ENCODE measurements at places on chromosomes 2 and 18.

GRCh38 chr2:52861596-52861995 is 906.0 kb upstream of the CHAC2 start:
- no peak for DNase-seq

DNA sequence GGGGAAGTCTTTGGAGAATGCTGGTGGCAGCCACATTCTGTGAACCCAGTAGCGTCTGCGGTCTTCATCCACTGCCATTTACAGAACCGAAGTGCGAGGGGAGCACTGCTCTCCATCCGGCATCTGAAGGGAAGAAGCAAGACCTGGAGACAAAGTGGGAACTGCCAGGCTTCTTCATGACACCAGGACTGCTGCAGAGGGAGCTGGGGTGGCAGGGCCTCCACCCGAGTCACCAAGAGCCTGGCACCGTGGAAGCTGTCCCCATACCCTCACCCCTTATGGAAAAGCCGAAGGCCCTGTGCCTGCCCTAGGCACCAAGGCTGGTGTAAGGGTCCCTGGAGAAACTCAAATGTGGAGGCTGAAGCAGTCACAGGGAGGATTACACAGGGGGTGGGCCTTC is 79.8 kb downstream of the CIB4 start:
- DNase-seq: no peak

DNA sequence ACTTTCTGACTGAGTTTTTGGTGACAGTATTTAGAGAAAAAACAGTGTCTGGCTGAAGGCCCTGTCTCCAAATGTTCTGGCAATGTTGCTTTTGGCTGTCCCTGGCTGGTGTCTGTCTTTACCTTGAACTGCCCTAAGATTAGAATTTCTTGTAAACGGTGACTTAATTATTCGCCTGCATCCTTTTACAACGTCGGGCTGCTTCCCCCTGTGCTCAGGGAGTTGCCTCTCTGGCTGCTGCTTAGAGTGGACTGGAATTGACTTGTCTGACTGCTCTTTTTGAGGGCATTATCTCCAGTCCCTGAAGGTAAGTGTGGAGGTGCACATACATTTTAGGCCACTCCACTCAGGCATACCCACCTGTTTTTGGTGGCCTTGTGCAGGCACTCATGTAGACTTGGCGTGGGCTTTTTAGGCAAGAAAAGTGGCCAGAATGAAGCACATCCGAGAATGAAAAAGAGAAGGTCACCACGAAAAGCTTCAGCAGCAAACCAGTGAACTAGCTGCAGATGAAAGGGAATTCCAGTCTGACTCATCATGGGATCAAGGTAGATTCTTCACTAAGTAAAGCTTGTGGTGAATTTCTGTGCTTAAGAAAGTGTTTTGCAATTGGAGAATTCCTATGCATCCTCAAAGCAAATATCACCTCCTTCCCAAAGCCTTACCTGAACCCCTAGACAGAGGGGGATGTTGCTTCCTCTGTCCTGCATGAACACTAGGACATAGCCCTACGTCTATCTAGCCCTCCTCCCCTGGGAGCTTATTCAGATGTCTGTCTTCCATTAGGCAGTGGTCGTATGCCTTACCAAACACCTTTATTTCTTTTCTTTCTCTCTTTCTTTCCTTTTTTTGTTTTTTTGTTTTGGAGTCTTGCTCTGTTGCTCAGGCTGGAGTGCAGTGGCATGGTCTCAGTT is 230.3 kb upstream of the TRIB2 start:
- no peak for DNase-seq

- DNase-seq: no peak
Observed at GRCh38 chr2:133110201-133110600, 440.2 kb upstream of the LYPD1 start.

DNA sequence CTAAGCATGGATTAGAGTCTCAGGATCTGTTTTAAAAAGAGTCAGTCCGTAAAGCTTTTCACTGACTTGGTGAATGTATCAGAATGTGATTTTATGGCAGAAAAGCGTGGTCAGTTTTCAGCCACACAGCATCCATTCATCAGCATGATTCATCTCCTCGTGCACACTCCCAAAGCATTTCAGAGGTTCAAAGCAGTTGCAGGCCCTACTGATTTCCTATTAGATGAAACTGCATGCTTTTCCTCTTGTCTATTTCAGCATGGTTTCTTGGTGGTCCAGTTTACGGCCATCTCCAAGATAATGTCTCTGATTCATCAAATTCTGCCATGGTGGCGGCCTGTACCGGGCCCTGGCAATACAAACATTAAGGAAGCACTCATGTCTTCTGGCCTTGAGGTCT is 4.8 kb upstream of the PARD6G start:
- DNase-seq: no peak

GRCh38 chr2:68737711-68738110 is 3.1 kb downstream of the ARHGAP25 start:
- DNase-seq: no peak

DNA sequence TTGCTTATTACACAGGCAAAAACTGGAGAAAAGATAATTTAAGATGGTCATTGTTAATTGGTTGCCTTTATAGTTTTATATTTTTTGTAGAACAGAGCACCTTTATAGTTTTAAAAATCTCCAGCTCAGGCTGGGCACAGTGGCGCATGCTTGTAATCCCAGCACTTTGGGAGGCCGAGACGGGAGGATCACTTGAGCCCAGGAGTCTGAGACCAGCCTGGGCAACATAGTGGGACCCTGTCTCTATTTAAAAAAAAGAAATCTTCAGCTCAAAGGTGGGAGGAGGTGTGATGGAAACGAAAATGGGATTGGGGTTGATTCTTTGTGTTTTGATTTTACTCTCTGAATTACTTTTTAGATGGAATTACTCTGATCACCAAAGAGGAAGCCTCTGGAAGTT is 85.4 kb downstream of the XRCC5 start:
- DNase-seq: no peak

GRCh38 chr2:223576873-223577272 is 25.3 kb downstream of the SCG2 start:
- no peak for DNase-seq

- DNase-seq: no peak
Observed at GRCh38 chr2:189124175-189124574, 55.4 kb downstream of the COL5A2 start.

GRCh38 chr2:168495524-168495923 is 39.5 kb downstream of the CERS6 start:
- no peak for DNase-seq

DNA sequence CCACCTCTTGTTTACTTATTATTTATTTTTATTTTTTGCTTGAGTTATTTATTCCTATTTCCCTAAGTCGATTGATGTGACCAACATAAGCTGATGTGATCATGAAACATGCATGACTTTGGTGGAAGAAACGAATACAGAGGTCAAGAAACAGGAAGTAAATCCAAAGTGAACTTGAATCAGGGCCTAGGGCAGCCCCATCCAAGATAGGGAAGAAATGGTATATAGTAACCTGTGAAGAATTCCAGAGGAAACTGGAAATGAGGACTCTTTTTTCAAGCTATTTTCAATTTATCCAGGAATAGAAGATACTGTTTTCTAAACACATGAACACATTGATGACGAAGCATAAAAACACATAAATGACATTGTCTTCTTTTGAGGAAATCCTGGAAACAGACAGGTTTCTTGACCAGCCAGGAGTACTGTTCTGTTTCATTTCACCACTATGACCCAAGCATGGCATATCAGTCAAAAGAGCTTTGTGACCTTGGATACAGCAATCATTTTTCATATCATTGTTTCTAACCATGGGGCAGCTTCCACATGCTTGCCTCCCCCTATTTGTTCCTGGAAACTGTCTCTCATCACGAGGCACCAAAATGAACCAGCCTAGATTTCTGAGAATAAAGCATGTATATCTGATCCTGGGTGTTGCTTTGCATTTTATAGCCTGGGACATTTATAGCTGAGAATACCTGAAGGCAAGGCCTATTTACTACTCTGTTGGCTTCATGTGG is 9.1 kb upstream of the LCLAT1 start:
- DNase-seq: no peak

DNA sequence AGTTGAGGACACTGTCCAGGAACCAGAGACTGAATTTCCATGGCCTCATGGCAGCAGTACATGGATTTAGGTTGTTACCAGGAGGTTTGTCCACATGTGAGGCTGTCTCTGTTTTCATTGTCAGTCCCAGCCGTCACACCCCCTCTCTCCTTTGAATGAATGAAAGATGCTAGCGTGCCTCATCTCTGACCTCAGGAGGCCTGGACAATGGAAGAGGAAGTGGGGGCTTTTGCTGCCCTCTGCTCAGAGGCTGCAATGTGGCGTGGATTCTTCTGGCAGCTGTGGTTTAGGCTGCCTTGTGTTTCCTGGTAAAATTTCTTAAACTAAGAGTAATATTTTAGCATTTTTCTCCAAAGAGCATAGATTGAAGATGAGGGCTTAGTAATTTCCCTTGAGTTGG is 47.5 kb downstream of the RAB31 start:
- DNase-seq: no peak

- DNase-seq: no peak
Observed at GRCh38 chr18:9616049-9616448, 1.7 kb upstream of the PPP4R1 start.

GRCh38 chr2:174606336-174606735 is 8.7 kb upstream of the WIPF1 start:
- peak; percentile 26 for DNase-seq

- no peak for DNase-seq
Observed at GRCh38 chr18:3114026-3114425, 101.1 kb upstream of the LPIN2 start.

DNA sequence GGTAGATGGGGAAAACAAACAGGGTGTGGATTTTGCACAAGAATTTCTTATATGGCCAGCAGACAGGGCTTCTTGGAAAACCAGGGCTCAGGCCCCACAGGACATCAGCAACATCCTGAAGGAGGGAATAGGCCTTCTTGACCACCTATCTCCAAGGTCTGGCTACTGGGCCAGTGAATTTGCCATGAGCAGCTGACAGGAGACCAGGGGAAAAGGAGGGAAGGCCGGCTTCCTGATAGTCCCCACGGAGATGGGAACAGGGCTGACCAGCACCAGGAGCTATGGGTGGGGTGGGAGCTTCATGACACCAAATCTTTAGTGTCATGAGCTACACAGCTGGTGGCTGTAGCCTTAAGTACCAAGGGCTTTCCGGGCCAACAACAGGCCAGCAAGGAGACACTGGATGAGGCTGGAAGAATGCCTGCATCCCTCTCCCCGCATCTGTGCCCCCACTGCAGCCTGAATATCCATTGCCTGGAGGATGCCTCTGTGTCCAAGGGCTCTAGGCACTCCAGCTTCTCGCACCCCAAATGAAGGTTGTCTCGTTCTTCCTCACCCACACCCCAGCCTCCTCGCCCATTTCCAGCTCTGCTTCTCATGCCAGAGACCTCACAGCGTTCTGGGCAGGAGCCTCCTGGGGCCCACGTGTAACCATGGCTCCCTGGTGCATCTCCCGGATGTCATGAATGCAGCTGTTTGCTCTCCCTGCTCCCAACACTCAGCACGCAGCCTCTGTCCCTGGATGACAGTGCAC is 74.8 kb downstream of the EMX1 start:
- no peak for DNase-seq

GRCh38 chr18:33470216-33470615 is 29.7 kb upstream of the CCDC178 start:
- DNase-seq: no peak

GRCh38 chr2:74979844-74980243 is 21.4 kb downstream of the POLE4 start:
- no peak for DNase-seq

DNA sequence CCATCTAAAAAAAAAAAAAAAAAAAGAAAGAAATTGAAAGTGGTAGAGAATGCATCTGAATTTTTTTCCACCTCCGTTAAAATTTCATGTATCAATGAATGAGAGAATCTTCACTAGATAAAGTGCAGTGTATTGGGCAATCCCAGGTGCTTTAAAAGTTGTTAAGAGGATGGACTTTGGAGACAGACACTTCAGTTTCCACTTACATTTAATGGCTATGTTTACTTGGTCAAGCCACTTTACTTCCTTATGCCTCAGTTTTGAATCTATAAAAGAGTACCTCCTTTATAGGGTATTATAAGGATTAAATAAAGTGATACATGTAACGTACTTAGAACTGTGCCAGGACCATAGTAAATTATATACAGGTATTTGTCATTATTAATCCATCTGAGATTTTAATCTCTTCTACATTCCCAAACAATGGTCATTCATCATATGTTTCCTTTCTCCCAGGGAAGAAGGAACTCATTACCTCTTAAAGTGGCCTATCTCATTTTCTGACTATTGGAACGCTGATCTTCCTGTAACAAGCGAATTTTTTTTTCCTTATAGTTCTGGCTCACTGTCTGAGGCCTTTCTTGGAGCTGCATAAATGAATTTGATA is 29.1 kb upstream of the TANK start:
- DNase-seq: no peak
